ENCODE measurements at places on chromosomes 5 and 9. TPM values are rescaled to one million over a fixed set of nuclear protein-coding genes. Genes with fewer than 3 reads are reported as not detected.

Gene PHF24
- not detected for total RNA-seq

Gene CLIC3
- total RNA-seq = 0.27 TPM

Gene GABRA6
- total RNA-seq = 0.66 TPM

Gene OGN
- total RNA-seq = under 0.01 TPM

Gene SNCB
- total RNA-seq = 0.27 TPM

Gene TRIM7
- 15.4 TPM for total RNA-seq
